ENCODE measurements at places on chromosomes 1 and 21.

DNA sequence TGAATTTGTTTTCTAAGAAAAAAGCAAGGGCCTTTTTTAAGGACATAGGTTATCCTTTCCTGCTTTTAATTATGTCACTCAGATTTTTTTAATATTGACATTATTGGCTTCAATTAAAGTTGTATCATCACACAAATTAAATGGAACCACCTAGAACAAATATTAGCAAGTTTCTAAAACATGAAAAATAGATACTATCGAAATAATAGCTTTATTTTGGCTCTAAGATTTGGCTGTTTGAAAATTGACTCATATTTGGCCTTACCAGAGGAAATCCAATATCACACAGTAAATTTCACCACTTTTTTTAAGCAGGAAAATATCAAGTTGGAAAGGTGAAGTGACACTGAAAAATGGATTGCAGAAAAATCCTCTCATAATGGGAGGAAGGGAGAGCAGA is 9.2 kb downstream of the DNASE2B start:
- DNase-seq: no peak

DNA sequence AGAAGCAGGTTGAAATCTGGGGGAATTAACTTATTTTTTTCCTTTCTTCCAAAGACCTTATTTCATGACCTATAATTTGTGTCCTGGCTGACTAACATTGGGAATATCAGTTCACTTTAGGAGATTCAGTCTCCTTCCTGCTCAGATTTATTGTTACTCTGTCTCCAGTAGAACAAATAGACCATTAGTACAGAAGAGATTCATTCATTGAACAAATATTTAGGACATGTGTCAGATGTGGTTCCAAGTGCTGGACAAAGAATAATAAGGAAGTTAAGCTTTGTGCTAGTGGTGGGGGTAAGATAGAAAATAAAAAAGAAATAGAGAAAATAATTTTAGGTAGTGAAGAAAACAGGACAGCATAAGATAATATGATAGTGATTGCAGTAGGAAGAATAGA is 20.3 kb downstream of the ZMYM4 start:
- DNase-seq: no peak

- DNase-seq: no peak
Measured at GRCh38 chr1:1628754-1629429, 3.1 kb upstream of the MMP23B start.

GRCh38 chr1:157653494-157653873 is 47.1 kb downstream of the FCRL3 start:
- DNase-seq: no peak

DNA sequence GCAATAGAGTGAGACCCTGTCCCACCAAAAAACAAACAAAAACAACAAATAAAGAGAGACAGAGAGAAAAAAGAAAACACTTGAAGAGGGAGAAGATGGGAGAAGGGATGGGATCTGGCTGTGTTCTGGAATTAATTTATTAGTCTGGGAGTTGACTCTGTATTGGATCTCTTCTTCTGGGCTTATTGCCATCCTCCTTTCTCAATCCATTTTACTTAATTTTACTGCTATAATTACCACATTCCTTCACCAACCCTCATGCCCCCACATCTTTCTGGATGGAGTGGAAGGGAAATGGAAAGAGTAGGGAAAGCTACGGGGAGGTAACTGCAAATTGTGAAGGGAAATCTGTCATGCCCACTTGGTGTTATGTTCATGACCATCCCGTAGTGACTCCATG is 42.9 kb downstream of the FMN2 start:
- DNase-seq: no peak

GRCh38 chr1:99551812-99552614 is 93.9 kb upstream of the PALMD start:
- DNase-seq: no peak

GRCh38 chr1:92858564-92859399 is 26.9 kb downstream of the RPL5 start:
- peak; percentile 65 for DNase-seq

DNA sequence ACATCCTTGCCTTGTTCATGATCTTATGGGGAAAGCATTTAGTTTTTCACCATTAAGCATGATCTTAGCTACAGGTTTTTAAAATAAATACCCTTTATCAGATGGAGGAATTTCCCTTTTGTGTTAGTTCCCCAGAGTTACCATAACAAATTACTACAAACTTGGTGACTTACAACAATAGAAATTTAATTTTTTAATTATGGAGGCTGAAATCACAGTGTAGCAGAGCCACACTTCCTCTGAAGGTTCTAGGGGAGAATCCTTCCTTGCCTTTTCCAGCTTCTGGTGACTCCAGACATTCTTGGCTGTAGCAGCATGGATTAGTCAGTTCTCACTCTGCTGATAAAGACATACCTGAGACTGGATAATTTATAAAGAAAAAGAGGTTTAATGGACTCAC is 18.5 kb downstream of the MIGA1 start:
- no peak for DNase-seq

DNA sequence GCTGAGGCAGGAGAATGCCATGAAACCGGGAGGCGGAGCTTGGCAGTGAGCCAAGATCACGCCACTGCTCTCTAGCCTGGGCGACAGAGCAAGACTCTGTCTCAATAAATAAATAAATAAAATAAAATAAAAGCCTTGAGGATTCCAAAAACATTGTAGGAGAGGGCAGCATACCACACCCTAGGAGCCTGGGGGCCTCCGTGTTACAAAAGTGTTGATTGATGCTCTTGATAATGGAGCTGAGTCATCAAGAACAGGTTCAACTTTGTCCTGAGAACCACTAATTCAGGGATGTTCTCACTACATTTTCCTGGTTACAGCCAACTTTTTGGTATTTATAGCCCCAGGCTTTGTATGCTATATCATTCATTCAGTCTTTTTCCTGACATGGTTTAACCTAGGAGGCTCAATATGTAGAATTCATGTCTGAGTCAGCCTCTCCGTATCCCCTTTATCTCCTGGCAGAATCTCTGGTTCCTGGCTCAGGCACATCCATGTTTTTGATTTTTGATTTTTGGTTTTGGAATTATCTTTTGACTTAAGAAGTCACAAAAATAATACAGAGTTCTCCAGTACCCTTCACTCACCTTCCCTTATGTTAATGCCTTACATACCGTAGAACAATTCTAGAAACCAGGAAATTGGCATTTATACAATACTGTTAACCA is 69.4 kb downstream of the LRRC8D start:
- no peak for DNase-seq

GRCh38 chr1:72564749-72565148 is 282.4 kb upstream of the NEGR1 start:
- no peak for DNase-seq

DNA sequence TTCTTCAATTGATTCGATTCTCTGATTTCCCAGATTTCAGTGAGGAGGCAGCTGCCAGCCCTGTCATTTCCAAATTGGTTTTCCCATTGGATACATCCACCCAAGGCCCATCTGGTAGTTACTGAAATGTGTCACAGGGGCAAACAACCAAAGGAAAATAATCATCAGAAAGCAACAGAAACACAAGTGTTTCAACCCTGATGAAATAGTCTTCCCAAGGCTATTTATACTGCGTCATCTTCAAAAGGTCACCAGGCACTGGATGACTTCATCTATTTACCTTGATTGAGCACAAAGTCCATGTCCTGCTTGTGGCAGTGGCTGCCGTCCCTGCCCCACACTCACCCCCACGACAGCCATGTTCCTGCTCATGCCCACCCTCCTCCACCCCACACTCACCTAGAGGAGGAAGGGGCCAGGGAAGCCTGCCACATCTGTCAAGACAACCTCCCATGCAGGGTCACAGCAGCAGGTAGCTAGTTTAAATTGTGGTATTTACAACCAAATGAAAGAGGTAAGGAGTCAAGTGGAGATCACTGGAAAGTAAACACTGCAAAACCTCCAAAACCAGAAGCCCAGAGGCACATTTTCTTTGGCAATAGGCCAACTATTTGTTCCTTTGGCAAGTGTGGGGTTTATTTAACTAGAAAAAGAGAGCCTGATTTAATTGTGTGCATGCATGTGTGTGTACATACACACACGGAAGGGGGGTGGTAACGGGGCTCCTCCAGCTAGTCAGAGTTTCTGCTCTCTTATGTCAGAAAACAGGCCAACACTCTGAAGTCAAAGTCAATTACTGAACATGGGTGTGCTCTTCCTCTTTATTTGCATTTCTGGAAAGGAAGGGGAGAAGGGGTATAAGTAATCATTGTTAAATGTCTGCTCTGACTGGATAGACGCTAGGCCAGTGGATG is 49.5 kb upstream of the RAB4A start:
- peak; percentile 81 for DNase-seq

- DNase-seq: no peak
Measured at GRCh38 chr21:35350965-35351364, 301.9 kb upstream of the RUNX1 start.

DNA sequence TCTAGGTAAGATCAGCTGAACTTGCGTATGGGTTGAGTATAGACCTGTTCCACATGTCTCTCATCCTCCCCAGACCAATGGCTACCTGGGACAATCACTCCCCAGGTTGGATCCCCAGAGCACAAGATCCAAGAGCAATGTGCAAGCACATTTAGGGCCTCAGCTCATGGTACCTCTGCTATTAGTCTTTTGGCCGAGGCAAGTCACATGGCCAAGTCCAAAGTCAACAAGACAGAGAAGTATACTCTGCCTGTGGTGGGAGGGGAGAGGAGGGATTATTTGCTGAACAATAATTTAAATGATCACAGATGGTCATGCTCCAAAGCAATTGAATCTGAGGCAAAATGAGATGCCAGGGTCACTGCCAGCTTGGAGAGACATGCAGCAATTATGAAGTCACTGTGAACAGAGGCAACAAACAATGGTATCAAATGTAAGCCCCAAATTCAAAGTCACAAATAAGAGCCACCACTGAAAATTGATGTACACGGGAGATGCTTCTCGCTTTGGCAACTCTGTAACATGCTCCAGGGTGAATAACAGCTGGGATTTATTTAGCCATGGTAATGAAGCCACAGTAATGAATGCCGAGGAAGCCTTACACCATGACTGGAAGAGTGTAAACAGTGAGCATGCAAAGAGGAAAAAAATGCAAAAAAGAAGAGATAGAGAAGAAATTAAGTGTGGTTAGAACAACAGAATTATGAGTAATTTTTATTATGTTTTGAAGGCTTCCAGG is 149.1 kb downstream of the ZNF281 start:
- DNase-seq: peak; percentile 32

DNA sequence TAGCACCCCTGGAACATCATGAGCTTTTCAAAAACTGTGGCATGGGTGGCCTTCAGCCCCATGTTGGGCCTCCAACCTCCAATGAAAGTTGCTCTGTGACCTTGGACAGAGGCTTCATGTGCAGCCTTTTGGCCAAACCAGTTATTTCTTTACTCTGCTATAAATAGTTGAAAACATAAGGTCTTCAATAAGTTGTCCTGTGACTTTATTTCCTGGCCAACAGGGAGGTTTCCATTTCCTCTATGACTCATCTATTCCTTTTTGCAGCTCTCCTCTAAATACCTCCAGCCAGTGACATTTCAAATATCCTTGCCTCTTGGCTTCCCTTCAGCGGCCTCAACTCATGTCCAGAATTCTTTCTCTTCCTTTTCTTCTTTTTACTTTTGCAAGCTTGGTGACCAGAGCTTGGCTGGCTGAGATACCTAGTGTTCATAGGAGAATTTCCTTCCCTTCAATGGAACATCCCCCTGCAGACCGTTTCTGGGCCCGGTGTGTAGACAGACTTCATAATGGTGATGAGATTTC is 22.7 kb upstream of the TRIM67 start:
- DNase-seq: no peak

- no peak for DNase-seq
Measured at GRCh38 chr1:27542463-27543273, 52.7 kb upstream of the WASF2 start.

- DNase-seq: no peak
Measured at GRCh38 chr1:150829751-150830150, 21.7 kb upstream of the CTSK start.

- no peak for DNase-seq
Measured at GRCh38 chr1:115229016-115229415, 109.0 kb downstream of the NGF start.

DNA sequence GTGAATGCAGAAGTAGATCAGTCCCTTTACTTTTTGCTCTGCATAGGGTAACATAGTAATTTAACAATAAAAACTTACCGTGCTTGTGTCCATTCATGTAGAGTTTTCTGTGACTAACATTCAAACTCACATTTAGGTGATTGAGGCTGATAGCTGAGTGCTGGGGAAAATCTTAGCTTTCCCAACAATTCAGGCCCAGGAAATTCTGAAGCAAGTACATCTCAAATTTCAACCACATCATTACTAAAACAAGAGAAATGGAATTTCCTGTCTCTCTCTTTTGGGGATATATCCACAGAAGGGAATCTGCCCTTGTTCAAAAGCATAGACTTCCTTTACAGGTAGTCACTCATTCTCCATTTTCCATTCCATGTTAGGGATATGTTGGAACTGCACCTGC is 33.1 kb upstream of the C1orf146 start:
- DNase-seq: no peak

DNA sequence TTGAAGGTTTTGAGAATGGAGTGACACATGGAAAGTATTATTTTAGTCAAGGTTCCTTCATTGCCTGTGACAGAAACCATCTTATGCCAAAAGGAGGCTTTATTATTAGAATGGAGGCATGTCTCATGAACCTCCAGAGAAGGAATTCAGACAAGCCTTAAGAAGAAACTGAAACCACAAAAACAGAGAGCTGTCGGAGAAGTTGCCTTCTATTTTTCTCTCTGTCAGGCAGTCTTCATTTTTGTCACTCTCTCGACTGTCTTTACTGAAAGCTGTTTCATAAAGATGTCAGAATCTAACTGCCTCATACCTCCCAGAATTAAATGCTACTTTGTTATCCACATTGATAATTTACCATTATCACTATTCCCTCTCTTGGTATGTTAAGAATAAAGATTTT is 434.7 kb upstream of the ADGRL4 start:
- DNase-seq: no peak

DNA sequence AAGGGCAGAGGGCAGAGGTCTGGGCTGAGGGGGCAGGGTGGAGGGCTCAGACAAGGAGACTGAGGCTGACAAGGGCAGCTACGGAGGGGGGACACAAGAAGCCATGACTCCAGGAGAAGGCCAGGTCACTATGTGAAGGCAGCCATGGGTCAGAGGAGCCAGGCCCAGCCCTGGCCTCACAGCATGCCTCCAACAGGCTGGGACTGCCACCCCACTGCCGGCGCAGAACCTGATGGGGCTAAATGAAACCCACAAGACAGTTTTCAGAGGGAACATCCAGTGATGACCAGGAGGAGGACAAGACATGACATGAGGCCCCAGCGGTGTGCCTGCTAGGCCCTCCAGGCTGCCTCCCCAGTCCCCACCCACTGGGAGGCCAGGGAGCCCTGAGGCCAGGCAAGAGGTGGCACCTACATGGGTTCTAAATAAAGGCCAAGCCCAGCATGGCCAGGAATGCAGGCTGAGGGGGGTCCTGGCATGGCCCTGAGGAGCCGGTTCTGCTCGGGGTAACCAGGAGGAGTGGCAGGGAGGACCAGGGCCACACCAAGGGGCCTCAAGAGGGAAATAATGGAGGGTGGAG is 27.3 kb upstream of the LSS start:
- no peak for DNase-seq

DNA sequence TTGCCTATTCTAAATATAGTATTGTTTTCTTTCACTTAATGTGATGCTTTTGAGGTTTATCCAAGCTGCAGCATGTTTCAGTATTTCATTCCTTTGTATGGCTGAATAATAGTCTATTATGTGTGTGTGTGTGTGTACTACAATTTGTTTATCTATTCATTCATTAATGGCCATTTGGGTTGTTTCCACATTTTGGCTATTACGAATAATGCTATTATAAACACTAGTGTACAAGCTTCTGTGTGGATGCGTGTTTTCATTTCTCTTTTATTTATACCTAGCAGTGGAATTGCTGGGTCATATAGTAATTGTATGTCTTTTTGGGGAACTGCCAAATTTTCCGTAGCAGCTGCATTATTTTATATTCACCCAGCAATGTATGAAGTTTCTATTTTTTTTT is 15.0 kb upstream of the THEM5 start:
- DNase-seq: no peak

All from NCI-H1092 (cell line).